HepG2 (cell line): ENCODE measurements at places on chromosomes 3 and 15. TPM values are rescaled to one million over a fixed set of nuclear protein-coding genes. Genes with fewer than 3 reads are reported as not detected.

- no peak for DNase-seq
- H3K27ac ChIP-seq = no peak overlapping the region
- no peak overlapping the region for H3K4me3 ChIP-seq
- H3K36me3 ChIP-seq = no peaks in the 10 kb centered on the region
- no peaks in the 10 kb centered on the region for H3K4me1 ChIP-seq
Measured at GRCh38 chr3:64073158-64073761, 50.0 kb upstream of the PSMD6 start.

DNA sequence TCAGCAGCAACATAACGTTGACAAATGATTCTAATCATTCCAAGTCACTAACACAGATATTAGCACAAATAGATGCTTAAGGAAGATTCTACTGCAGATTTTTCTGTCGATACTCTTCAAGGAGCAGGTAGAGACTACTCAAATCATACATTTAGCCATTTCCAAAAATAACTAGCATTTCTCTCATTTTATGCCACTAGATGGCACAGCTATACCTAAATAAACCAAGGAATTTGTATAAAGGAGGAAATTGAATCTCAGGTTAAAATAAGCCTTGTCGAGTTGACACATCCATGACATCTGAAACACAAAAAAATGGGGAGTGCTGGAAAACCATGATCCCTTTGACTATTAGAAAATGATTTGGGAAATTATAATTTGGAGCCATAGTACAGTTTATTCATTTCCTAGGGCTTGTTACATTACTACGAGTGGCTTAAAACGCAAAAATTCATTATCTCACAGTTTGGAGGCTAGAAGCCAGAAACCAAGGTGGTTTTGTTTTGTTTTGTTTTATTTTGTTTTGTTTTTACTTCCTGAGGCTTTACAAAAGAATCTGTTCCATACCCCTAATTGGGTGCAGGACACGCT lies 59.5 kb upstream of the STRIT1 start:
- no peaks in the 10 kb centered on the region for H3K27me3 ChIP-seq
- peaks cover 12% of the 10 kb centered on the region for H3K4me1 ChIP-seq
- H3K4me3 ChIP-seq = no peak overlapping the region
- H3K27ac ChIP-seq = no peak overlapping the region
- no peaks in the 10 kb centered on the region for H3K36me3 ChIP-seq
- peak; percentile 21 for DNase-seq

- peaks cover 27% of the 10 kb centered on the region for H3K4me1 ChIP-seq
- no peak overlapping the region for H3K27ac ChIP-seq
- H3K36me3 ChIP-seq = no peaks in the 10 kb centered on the region
- H3K27me3 ChIP-seq = no peaks in the 10 kb centered on the region
- DNase-seq = peak; percentile 64
Measured at GRCh38 chr15:62644889-62645742, 397.4 kb upstream of the TPM1 start.

- H3K36me3 ChIP-seq = no peaks in the 10 kb centered on the region
- H3K4me3 ChIP-seq = no peak overlapping the region
- no peaks in the 10 kb centered on the region for H3K27me3 ChIP-seq
- peaks cover 24% of the 10 kb centered on the region for H3K4me1 ChIP-seq
- DNase-seq = no peak
Measured at GRCh38 chr15:98003996-98004395, 43.5 kb downstream of the ARRDC4 start.

DNA sequence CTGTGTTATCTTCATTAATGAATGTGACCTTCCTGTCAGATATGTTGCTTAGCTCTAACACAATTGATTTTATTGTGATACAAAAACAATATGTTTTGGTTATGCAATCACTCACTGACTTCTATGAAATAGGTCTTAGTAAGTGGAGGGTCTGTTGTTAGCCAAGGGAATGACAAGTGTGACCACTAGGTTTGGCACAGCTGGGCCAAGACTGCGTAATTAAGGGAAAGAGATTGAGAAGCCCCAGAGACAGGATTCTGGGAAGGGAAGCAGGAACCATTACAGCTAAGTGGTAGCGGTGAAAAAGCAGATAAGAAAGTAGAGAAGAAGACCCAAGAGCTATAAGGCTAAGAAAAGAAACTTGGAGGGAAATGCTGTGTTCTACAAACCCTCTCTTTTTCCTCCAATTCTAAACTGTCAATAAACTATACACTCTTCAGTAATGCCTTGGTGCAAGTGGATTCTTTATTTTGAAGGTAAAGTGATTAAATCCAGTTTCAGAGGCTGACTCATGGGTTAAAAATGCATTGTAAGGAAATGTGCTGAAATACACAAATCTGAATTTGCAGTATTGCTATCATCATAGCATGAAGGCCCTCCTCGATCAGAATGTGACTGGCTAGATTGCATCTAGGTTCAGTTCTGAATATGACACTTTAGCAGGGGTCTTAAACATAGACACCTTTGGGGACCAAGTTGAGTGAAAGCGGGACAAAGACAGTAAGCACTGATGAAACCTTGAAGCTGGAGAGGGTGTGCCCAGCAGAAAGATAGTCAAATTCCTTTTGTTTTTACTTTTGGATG lies 26.1 kb downstream of the KCNMB2 start:
- H3K36me3 ChIP-seq = no peaks in the 10 kb centered on the region
- no peak for DNase-seq
- H3K27me3 ChIP-seq = no peaks in the 10 kb centered on the region
- H3K4me1 ChIP-seq = no peaks in the 10 kb centered on the region

- no peak overlapping the region for H3K4me3 ChIP-seq
- peak; percentile 43 for DNase-seq
- no peaks in the 10 kb centered on the region for H3K36me3 ChIP-seq
- no peak overlapping the region for H3K27ac ChIP-seq
- peaks cover 79% of the 10 kb centered on the region for H3K4me1 ChIP-seq
Measured at GRCh38 chr15:74387621-74388362, 20.3 kb upstream of the CYP11A1 start.

The ADAMTSL3 gene
- polyA plus RNA-seq = 0.01 and 0.04 TPM in 2 replicates

The STRIT1 gene
- not detected in 2 replicates for polyA plus RNA-seq

The GRIP2 gene
- 0.11 and 0.14 TPM in 2 replicates for polyA plus RNA-seq
